ENCODE measurements at places on chromosomes 11 and 22.

GRCh38 chr11:130548491-130548833 lies 100.0 kb downstream of the ADAMTS15 start:
- no peak for DNase-seq

DNA sequence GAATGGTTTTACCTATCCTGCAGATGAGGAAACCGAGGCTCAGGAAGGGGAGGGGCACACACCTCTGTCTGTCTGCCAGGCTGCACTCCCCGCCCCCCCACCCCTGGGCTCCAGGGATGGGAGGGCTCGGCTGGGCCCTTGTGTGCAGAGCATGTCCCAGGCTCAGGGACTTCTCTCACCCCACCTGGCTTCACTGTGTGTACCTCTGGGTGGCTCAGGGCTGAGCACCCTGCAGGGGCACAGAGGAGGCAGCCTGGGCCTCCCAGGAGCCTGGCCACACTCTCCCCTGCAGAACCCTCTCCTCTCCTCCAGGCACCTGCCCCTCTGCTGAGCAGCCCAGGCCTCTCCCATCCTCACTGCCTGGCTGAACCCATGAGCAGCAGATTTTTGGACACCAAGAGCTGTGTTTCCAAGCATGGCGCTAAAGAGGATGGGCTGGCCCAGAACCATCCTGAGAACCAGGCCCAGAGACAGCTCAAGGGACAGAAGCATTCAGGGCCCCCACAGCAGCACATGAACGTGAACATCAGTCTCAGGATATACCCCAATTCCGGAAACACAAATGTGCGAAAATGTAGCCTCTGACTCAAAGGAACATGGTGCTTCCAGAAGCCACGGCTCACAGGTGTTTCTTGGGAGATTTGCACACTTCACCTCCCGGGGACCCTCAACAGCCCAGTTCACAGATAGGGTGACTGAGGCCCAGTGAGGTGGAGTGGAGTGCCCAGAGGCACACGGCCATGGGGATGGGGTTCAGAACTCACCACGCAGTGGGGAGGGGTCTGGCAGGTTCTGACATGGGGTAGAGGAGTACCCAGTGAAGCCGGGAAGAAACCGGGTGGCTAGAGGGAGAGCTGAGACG lies 10.5 kb downstream of the EMID1 start:
- no peak for DNase-seq

DNA sequence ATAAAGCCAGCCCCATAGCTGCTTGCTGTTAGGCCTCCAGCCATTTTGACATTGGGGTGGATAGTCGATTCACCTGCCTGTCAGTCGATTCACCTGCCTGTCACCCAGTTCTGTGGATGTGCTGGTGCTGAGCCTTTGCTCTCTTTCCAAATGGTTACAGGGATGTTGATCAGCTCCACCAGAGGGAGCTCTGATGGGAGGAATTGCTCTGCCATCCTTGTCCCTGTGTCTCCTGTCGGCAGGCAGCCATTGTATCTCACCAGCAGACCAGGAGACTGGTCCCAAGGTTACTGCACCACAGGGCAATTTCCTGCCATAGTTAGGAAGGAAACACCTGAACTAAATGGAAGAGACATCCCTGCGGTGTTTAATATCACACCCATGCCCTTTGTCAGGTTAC lies 6.1 kb downstream of the MPEG1 start:
- DNase-seq = no peak

DNA sequence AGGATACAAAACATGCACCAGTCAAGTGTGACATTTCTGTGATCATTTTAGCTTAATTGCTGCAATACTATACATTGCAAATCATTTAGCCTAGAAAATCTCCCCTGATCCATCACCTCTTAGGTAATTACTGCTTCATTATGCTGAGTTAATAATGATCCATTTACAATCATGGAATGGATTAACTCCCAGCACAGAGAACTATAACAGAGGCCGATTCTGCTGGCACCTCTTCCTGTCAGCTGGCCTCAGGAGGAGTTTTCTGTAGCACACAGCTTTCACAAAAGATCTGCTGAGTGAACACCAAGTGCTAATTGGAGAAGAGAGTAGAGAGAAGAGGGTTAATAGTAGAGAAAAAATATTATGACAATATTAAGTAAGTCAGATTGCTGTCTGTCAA lies 591.8 kb upstream of the KIRREL3 start:
- DNase-seq = no peak

DNA sequence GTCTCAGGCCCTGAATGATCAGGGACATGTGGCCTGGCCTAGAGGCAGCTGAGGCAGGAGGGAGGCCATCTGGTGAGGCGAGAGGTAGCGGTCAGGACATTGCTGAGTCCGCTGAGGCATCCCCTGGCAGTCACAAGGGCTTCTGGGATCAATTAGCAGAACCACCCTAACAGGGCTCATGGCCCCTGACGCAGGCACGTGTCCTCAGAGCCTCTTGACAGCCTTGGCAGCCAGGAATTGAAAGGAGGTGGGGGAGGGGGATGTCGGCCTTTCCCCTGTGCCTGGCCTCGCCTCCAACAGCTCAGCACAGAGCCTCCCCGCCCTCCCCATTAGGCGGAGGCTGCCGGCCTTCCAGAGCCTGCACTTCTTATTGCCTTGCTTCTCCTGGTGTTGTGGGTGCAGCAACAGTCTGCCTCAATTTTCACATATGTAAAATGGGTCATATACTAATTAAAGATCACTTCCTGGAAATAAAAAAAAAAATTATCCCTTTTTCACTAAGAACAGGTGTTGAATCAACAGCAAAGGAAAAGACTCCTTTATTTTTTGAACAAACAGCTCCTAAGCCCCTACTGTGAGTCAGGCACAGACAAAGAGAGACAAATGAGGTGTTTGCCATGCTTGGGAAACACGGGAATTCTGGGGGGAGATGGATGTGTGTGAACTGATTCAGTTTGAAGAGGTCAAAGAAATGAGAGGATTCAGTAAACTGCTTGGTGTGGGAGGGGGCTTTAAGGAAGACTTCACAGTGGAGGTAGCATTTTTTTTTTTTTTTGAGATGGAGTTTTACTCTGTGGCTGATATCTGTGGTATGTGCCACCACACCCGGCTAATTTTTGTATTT lies 55.3 kb downstream of the NFAM1 start:
- no peak for DNase-seq

GRCh38 chr11:1306186-1307162 lies 3.0 kb downstream of the TOLLIP start:
- DNase-seq = no peak

DNA sequence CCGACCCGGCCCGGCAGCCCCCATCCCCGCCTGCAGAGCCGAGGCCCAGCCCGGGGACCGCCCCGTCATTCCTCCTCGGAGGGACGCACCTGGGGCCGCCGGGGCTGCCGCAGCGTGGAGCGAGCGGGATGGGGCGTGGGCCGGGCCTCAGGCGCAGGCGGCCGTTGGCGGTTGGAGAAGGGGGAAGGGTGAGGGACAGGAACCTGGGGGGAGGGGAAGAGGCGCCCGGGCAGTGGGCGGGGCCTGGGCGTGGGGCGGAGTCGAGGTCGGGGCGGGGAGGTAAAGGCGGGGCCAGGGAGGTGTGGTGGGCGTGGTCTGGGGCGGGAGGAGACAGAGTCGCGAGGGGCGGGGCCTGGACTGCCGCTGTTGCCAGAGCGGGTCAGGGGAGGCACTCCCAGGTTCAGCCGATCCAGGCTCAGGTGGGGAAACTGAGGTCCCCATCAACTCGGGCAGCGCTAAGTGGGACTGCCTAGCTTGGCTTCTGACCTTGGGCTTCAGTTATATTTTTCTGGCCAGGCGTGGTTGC lies at the start of gene TESMIN:
Gene TESMIN (minus strand): TSS at position 190 of the 526 bp plus-strand sequence. CDS start 860 bp downstream, outside the sequence.
- peak; percentile 95 for DNase-seq

DNA sequence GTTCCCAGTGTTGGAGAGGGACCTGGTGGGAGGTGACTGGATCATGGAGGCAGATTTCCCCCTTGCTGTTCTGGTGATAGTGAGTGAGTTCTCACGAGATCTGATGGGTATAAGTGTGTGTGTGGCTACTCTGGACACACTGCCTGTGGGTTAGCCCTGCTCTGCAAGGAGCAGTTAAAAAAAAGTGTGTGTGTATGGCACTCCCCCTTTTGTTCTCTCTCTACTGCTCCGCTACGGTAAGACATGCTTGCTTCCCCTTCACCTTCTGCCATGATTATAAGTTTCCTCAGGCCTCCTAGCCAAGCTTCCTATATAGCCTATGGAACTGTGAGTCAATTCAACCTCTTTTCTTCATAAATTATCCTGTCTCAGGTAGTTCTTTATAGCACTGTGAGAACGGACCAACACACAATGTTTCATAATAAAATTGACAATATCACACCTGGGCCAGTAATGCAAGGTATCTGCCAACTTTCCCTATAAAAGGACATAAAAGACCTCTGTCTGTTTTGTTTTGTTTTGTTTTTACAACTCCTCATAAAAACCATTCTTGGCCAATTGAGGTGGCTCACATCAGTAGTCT lies 20.2 kb downstream of the CLTCL1 start:
- peak; percentile 8 for DNase-seq

GRCh38 chr11:117197516-117198456 lies 1.4 kb upstream of the TAGLN start:
- DNase-seq = peak; percentile 58

DNA sequence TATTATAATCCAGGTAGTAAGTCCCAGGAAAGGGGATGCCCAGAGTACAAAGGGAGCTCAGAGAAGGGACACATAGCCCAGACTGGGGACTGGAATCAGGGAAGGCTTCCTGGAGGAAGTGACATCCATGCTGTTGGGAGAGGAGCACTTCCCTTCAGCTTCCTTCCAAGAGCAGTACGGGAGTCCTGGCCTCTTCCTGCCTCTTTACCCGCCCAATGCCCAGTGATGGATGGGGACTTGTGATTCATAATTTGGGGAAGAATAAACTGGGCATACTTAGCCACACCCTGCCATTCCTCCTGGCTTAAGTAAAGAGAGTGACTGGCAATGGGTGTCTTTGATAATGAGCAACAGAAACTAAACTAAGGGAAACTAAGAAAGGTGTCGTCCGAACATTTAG lies 11.5 kb downstream of the C11orf91 start:
- DNase-seq = no peak

- DNase-seq = no peak
Observed at GRCh38 chr11:6746086-6746618, 25.6 kb downstream of the OR2AG2 start.
